ENCODE measurements at places on chromosomes 2 and 18.

- no peak for DNase-seq
Observed at GRCh38 chr18:13392899-13393298, 174.3 kb downstream of the LDLRAD4 start.

DNA sequence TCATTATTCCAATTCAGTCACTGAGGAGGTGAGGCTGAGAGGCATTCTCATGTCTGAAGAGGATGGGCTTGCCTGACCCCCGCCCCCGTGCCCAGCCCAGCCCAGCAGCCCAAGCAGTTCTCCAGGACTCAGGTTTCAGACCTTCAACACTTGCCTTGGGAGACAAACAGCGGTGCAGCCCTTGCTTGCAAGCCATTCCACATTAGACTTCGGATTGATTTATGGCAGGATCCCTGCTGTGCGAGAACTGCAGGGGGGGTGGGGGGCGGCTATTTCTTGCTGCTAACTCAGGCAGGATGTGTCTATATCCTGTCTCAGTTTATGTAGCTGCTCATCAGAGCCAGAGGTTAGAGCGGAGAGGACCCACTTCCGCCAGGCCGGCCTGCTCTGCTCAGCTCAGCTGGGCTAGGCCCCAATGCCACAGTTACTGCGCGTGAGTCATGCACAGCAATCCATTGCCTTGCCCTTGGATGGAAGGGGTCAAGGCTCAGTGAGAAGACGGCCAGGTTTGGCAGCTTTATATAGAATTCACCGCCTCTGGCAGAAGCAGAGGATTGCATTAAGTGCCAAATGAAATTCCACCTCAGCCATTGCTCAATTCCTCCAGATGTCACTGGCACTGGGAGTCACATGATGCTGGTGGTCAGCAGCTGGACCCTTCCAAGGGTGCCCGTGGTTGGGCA is 1.8 kb downstream of the GYPC start:
- DNase-seq = no peak

DNA sequence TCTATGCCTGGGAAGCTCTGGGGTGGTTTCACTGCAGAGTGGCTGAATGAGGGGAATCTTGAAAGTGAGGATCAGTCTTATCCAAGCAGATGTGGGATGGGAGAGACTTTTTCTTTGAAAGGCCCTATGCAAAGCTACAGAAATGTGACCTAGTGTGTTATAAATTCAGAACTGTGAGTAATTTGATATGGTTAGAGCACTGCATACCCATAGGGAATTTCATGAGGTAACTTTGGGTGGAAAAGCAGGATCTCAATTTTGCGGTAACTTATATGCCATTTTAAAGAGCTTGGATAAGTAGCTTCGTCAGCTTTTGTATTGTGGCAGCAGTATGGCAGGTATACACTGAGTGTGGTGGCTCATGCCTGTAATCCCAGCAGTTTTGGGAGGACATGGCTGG is 40.9 kb downstream of the GULP1 start:
- no peak for DNase-seq

GRCh38 chr2:113370030-113370429 is 67.5 kb upstream of the ZNG1B start:
- DNase-seq = no peak

All from NCI-H2029 treated with DMSO at 0.1 percent for 48 hours (cell line).